Activated CD8-positive, alpha-beta memory T cell treated with anti-CD3 and anti-CD28 coated beads, Interleukin-2, amount 50 U/mL, for 4 hours (primary cell): ENCODE measurements at places on chromosomes 7 and 10.

- DNase-seq = no peak
Observed at GRCh38 chr10:16816171-16816570, 1.1 kb downstream of the RSU1 start.

DNA sequence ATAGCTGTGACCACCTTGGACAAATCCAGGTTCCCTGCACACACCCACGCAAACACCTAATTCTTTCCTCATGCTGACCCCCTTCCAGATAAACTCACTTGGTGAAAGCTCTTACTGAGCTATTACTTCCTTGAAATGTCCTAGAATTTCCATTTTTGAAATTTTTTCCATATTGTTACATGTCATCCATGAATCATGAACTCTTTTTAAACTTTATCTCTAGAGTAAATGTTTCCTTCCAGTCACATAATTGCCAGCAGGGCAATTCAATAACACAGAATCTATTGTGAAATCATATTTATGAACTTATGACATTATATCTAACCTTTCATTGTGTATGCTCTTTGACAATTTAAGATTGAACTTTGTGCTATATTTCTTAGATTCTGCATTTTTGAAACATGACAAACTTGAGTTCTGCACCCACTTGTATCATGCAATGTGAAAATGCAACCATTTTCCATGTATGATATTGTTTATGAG lies 26.8 kb upstream of the FGL2 start:
- DNase-seq = no peak

DNA sequence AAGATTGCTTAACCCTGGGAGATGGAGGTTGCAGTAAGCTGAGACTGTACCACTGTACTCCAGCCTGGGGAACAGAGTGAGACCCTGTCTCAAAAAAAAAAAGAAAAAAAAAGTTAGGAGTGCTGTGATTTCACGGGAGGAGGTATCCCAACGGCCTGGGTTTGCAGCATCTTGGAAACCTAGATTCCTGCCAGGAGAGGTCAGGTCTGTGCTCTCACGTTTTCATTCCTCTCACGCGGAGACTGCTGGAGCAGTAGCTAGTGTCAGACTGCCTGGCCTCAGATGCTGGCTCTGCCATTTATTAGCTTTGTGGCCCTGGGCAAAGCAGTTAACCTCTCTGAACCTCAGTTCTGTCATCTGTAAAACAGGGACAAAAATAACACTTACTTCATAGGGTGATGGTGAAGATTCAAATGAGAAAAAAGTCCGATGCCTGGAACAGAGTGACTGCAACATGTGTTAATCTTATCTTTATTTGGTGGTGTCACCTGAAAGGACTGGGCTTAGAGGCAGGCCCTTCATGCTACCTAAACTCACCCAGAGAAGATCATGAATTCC lies 94.9 kb downstream of the GAD2 start:
- no peak for DNase-seq

- DNase-seq = no peak
Observed at GRCh38 chr7:111010798-111011197, 80.1 kb upstream of the LRRN3 start.

GRCh38 chr7:38318803-38319416 lies 45.5 kb upstream of the TARP start:
- no peak for DNase-seq

DNA sequence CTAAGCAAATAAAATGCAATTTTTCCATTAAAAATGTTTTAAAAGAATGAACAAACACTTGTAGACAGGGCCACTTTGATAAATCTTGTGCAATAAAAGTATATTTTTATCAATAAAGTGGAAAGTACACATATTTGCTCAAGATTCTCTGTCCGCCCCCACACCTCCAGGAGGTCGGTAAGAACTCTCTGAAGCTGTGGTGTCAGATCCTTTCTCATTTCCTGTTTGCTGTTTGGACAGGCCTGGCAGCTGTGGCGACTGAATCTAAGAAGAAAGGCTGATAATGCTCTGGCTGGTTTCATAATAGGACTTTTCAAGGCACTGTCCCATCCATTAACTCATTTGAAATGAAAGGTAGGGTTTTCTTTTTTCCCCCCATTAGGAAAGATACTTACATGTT lies 15.3 kb upstream of the ASB4 start:
- no peak for DNase-seq

- DNase-seq = no peak
Observed at GRCh38 chr7:46651561-46652088, 730.6 kb upstream of the IGFBP3 start.
